AG08396 (cell line): ENCODE measurements at places on chromosomes 7 and 10.

DNA sequence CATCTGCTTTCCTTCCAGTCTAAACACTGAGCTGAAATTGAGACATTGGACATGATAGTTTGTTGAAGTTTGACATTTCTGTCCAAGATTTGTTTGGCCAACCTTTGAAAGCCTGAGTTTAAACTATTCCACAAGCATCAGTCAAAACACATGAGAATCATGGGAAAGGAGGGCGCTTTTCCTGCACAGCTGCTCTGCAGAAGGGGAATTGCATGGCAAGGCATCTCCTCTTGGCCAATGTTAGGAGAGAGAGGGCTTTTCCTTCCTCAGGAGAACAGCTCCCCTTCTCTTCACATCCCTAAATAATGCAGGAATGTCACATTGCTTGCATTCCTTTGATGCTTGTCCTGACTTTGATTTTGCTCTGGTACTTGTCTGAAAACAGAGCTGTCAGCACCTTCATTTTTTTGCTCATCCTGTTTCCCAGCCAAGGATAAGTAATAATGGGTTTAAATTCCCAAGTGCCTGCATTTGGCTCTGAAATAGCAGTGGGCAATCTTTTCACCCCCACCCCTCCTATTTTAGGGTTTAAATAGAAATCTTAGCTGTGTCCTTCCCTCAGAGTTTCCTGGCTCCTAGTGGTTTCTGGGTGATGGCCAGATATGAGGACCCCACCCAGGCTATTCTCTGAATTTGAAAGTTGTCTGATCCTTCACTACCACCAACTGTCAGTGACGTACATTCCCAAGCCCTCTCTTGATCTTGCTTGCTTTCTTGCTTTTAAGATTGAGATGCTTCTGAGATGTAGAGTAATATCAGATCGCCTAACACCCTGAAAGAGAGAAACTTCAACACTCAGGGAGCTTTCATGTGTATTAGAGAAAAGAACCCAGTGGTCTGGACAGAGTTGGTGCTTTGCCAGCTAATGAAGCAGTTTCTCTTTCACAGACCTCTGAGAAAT lies 75.2 kb upstream of the NPVF start:
- peak; percentile 5 for DNase-seq

DNA sequence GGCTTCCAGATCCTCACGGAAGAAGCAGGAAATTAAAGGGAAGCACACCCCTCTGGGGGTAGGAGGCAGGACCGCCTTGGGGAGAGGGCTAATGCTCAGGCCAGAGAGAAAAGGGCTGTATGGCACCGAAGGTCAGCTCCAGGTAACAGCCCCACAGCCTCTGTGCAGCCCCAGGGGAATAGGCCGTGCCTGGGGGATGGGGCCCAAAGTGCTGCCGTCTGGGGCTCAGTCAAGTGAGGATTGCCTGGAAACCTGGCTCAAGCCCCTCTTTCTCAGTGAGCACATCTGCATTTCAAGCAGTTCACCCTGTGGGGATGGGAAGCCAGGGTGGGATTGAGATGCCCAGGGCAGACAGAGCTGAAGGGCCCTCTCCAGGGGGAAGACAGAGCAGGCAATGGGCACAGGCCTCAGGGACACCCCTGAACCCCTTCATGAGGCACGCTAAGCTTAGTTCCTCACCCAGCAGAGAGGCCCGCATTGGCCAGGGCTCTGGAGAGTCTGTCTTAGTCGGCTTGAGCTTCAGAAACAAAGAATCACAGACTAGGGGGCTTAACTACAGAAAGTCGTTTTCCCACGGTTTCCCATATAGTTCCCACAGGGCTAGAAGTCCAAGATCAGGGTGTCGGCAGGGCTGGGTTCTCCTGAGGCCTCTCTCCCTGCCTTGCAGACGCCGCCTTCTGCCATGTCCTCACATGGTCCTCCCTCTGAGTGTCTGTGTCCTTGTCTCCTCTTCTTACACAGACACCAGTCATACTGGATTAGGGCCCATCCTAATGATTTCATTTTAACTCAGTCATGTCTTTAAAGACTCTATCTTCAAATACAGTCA lies 118.2 kb downstream of the PTPN20 start:
- DNase-seq = no peak

DNA sequence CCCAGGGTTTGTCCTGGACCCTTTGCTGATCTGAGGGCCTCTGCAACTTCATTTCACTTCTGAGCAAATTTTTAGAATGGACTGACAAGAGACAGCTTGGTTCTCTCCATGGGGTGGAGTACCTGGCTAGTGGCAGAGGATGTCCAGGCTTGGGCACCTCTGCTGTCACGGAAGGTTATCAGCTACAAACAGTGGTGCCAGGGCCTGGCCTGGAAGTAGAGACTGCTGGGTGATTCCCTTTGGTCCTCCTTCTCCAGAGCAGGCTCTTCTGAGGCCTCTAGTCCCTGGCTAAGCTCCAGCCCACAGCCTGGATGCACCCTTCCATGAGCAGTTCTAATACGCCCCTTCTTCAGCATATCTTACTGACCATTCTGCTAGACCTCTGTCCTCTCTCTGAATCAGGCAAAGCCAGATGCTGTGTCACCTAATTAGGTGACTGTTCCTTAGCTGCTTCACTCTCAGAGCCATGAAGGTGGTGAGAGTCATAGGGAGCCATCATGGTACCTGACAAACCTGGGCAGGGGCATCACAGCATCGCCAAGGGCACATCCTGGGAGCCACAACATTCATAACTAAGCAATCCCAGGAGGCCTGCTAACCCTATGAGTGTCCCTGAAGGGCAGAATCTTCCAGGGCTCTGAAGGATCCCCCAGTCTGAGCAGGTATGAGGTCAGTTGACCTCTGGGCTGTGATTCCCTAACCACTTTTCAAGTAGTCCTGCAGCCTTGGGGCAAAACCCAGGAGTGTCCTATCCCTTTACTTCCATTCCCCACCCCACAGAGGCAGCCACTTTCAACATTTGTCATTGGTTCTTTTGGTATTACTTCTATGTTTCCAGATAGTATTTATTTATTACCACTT lies 4.0 kb downstream of the ARHGAP22 start:
- DNase-seq = no peak

GRCh38 chr10:47403446-47404318 lies 19.6 kb upstream of the ZNF488 start:
- DNase-seq = no peak

DNA sequence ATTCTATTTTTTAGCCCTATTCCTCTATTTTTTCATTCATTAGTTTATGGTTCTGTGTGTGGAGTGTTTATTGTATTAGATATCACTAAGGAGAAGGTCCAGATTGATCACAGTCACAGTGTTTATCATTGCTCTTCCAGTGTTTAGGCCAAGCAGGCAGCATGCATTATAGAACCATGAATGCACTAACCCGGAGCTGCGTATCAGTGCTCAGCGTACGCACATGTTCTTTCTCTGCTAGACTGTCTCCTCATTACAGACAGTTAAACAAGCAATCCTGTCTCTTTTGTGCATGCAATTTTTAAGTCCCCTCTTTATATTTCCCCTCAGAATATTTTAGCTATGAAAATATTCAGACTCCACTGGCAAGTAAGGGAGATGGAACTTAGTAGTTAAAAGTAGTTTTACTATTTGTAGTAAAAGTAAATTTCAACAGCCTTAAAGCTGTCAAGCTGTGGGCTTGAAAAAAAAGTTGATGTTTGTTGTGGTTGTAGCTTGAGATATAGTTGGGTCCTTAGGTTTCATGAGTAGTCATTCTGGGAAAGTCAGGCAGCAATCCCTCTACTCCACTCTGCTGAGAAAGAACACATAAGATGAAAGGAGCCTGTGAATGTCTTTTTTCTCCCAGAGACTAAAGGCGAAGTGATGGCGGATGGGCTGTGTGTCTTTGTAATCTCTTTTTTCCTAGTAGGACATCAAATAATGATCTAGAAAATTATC lies 260.4 kb downstream of the CDK14 start:
- DNase-seq = no peak

DNA sequence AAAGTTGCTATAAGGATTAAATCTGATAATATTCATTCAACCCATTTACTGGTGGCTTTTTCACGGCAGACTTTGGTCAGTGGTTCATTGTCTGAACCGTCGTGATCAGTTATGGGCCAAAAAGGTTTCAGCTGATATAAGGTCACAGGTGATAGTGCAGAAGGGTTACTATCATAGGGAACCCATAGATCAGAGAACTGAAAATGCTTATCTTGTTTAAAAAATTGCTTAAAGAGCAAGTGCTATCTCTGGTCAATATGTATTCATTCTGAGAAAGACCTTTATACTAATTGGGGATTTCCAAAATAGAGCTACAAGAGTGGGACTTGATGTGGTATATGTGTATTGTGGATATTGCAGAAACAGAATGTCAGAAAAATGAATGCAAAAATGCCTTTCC lies 147.8 kb upstream of the SEMA3E start:
- no peak for DNase-seq

DNA sequence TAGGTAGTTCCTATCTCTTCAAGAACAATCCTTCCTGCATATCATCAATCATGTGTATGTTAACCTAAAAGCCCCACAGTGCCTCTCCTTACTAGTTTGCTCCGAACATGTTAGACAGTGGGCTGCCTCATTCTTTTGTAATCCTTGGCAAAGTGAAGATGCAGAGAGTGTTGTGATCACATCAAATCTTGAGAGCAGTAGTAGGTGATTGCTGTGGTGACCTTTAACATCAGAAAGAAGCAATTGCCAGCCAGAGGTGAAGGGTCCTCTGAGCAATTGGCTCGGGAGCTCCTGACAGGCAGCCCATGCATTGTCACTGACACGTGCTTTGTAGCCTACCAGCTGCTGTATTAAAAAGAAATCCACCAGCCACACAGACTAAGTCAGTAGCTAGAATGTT lies 19.6 kb upstream of the GSTK1 start:
- DNase-seq = no peak

DNA sequence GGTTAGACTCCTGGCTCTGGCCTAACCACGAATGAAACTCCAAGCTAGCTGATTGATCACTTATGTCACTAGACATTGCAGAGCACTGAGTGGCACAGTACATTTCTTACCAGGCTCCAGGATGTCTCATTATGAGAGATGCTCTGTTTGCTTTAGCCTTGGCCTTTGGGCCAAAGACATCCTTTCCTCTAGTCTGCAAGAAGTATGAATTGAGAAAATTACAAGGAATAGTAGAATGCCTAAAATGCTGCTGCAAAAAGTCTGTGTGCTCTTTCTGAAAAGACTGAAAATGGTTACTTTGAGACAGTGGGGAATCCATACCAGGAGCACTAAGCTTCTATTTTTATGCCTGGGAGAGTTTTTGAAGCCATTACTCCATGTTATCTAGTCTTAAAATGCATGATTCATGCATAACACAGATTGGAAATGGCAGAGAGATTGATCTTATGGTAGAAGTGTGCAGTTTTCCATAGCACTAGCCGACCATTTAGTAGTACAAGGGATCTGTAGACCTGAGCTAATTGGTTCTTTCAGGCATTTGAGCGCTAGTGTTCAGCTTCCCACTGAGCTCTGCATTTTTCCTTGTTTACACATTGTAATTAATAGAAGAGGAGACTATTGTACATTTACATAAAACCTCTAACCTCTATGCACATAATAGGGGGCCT lies 303.8 kb downstream of the PRKG1 start:
- DNase-seq = no peak

- DNase-seq = no peak
Observed at GRCh38 chr7:124796771-124797170, 31.2 kb upstream of the GPR37 start.

DNA sequence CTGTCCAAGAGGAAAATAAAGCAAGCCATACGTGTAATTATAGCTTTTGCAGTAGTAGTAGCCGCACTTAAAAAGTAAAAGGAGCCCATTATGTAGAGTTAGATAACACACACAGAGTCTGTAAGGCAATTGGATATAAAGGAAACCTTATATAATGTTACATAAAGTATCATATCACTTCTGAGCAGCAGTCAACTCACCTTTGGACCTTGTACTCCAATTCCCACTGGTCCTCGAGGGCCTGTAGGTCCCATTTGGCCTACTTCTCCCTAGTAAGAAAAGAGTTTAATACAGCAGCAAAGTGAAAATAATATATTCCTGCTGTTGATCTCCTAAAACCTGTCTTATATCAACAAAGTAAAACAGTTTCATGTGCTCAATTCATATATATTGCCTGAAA lies 83.6 kb downstream of the COL28A1 start:
- no peak for DNase-seq

GRCh38 chr10:28897617-28898464 lies 220.5 kb downstream of the BAMBI start:
- no peak for DNase-seq

GRCh38 chr7:149719050-149719899 lies 54.1 kb downstream of the ZNF467 start:
- DNase-seq = peak; percentile 31

- DNase-seq = no peak
Observed at GRCh38 chr7:2525658-2526630, 6.4 kb downstream of the LFNG start.

DNA sequence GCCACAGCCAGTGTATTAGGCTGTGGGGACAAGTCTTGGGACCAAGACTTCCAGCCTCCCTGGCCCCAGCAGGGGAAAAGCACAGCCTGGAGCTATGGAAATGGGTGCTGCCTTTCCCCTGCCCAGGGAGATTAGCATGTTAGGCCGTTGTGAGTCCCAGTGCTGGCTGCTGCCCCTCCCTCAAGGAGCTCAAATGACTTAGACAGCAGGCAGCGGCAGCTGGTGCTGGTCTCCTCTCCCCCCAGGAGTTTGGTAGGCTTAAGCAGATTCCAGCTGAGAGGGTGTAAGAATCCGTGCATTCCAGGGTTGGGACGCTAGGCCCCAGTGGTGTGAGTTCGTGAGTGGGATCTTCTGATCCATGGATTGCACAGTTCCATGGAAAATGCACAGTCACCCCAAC lies 301.5 kb upstream of the PHF14 start:
- DNase-seq = no peak

GRCh38 chr7:92325173-92325572 lies 79.4 kb downstream of the ANKIB1 start:
- DNase-seq = no peak

GRCh38 chr10:90141791-90142190 lies 440.4 kb downstream of the KIF20B start:
- DNase-seq = no peak

DNA sequence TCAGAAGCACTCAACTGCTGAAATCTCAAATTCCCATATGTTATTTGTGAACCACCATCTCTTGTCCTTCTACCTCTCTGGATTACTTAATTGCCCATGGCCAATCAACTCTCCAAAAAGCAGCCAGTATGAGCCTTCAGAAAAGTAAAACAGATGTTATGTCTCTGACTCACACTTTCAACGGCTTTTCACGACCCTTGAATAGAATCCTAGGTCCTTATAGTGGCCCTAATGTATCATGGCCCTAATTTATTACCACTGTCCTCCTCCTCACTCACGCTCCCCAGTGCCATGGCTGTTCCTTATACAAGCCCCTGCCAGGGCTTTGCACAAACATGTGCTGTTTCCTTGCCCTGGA lies 20.0 kb downstream of the ZNF438 start:
- no peak for DNase-seq
